NCI-H1092 (cell line): ENCODE measurements at places on chromosomes 3 and 15.

- no peak for DNase-seq
Observed at GRCh38 chr15:70530503-70530902, 232.9 kb downstream of the UACA start.

DNA sequence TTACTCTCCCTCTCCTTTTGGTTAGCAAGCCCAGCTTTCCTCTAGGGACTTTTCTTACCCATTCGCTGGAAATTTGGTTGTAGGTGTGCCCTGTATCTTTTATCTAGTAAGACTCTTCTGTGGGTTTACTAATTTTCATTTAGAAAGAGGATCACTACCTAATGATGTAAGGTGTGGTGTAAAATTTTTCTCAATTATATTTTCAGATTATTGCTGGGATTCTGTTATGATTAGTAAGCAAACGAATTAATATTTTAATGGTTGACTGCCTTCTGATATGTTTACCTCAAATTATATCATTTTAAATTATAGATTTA is 28.5 kb downstream of the PLCL2 start:
- no peak for DNase-seq

GRCh38 chr15:101647251-101647650 is 4.9 kb downstream of the TM2D3 start:
- no peak for DNase-seq

DNA sequence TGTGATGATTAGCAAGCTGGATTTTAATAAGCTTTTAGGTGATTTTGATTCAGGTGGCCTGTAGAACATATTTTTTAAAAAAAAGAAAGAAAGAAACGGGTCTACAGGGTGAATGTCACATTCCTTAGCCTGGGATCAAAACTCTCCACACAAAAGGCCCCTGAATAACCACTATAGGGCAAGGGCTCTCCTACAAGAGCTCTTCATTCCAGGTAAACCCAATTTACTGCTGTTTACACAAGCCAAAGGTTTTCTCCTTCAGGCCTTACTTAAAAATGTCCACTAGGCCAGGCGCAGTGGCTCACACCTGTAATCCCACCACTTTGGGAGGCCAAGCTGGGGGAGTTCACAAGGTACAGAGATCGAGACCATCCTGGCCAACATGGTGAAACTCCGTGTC is 8.3 kb downstream of the MSL2 start:
- DNase-seq = no peak

GRCh38 chr3:184652465-184652864 is 59.4 kb downstream of the MAGEF1 start:
- no peak for DNase-seq

DNA sequence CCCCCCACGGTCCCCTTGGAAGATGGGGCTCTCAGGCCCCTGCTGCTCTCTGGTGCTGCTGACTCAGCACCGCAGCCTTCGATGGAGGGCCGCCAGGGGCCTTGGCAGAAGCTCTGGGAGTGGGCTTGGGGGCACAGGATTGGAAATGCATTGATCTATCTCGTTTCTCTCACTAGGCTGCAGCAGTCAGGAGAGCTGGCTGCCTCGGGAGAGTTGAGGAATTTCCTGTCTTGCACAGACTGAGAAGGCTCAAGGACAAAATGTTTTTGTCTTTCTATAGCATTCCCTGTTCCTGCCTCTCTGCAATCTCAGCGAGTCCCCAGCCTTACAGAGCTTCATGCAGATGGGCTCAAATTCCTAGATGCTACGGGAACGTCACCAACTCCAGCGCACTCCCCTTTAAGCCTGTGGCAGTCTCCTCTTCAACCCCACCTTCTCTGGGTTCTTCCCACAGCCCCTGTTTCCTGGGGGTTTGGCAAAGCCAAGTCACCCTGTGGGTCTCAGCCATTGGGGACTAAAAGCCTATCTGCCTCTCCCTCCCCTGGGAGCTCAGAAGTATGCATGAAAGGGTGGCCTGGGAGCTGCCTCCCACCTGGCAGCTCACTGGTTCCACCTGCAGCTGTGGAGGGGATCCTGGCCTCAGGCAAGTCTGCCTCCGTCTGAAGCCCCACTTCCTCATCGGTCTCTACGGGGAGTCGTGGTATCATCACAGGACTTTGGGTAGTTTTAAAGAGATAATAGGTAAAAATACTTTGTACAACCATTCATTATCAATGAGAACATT is 127.4 kb upstream of the HACD2 start:
- DNase-seq = no peak
